Neural progenitor cell (in vitro differentiated cells): ENCODE measurements at places on chromosomes 11 and 22.

- no peaks in the 10 kb centered on the region for H3K36me3 ChIP-seq
- peaks cover 8% of the 10 kb centered on the region for H3K27me3 ChIP-seq
- H3K4me3 ChIP-seq = peak overlapping the region; percentile 81
- peaks cover 13% of the 10 kb centered on the region for H3K4me1 ChIP-seq
These were observed 1.6 kb downstream of the TCP11L1 start for GRCh38 chr11:33040862-33041453.

DNA sequence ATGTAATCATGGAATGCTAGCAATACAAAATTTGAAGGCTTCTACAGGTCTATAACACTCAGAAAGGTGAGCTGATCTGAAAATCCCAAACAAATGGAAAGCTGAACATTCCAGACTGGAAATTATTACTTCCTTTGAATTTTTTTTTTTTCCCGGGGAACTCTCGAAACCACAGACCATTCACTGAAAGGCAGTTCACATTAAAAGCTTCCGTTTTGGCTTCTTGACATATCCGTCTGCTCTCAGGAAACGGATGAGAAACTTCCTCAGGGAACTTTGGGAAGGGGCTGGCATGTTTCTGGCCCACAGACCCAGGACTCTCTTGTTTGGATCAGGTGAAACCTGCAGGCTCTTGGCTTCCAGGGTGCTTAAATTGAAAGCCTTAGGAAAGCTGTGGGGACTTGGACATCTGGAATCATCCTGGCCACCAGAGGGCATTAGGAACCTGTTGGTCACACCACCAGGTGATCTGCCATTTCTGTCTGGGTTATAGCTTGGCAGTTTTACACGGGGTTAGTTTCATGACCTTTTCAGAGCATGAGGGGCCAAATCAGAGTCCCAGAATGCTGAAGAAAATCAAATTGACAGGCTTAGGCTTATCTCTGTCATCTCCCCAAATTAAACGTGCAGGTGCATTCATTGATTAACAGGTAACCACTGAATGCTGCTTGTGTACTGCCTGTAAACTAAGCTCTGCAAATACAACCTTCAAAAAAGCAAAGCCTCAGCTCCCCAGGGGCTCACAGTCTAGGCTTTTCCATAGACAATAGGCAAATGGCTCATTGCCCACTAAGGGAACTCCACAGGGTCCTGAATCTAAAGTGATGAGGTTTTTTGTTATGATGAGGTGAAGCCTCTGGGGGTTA is 22.7 kb upstream of the GRAMD1B start:
- H3K36me3 ChIP-seq = no peaks in the 10 kb centered on the region
- peaks cover 56% of the 10 kb centered on the region for H3K4me1 ChIP-seq
- no peak overlapping the region for H3K4me3 ChIP-seq
- H3K27me3 ChIP-seq = peaks cover 53% of the 10 kb centered on the region
- peak; percentile 88 for DNase-seq
- H3K27ac ChIP-seq = no peak overlapping the region

DNA sequence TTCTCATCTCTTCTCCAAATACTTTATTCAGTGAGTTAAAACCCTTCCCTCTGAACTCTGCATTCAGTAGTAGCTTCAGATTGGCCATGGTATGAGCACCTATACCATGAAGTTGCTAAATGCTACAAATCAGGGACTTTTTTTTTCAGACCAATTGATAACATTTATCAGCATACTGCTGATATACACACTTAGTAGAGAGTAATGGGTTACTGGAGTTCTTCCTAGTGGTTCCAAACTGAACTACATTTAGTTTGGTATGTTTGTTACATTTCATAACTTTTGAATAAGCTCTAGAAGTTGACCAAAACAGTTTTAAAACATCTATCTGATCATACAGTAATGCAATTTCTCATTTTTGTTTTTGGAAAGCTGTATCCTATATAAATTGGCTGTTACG is 104.7 kb downstream of the DCDC1 start:
- no peaks in the 10 kb centered on the region for H3K27me3 ChIP-seq
- no peak for DNase-seq
- no peak overlapping the region for H3K4me3 ChIP-seq

DNA sequence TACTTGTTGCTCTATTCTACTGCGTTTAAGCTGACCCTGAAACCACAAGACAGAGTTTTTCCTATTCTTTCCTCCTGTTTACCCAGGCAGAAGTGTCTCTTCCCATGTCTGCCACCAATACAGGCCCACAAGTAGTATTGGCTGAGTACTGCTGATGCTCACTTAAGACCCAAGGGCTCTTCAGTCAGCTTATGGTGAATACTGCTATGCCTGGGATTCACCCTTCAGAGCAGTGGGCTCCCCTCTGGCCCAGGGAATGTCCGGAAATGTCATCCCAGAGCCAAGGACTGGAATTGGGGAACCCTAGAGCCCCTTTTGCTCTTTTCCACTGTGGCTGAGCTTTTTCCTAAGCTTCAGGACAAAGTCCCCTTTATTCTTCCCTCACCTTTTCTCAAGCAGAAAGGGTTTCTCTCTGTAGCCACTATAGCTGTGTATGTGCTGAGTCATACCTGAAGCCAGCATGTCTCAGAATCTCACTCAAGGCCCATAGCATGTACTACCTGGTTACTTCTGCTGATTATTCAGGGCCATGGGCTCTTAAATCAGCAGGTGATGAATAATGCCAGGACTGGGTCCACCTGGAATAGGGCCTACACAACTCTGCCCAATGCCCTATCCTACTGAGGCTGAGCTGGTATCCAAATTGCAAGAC is 745.8 kb upstream of the ANO5 start:
- no peaks in the 10 kb centered on the region for H3K4me1 ChIP-seq
- H3K27ac ChIP-seq = no peak overlapping the region
- DNase-seq = no peak

- peak within 1 kb of the TSS; percentile 75 for H3K4me3 ChIP-seq
- H3K36me3 ChIP-seq = no peaks in the 10 kb centered on the region
- H3K27me3 ChIP-seq = peaks cover 99% of the 10 kb centered on the region
These were observed at the start of gene ELMOD1 for GRCh38 chr11:107590460-107591377. ELMOD1 (plus strand) TSS chr11:107591147; CDS start chr11:107618190, 27,043 bp downstream.

GRCh38 chr11:110128161-110128560 is 35.0 kb downstream of the ZC3H12C start:
- H3K36me3 ChIP-seq = no peaks in the 10 kb centered on the region
- H3K4me3 ChIP-seq = peak overlapping the region; percentile 28
- peak; percentile 93 for DNase-seq
- H3K4me1 ChIP-seq = peaks cover 62% of the 10 kb centered on the region
- H3K27ac ChIP-seq = no peak overlapping the region
- H3K27me3 ChIP-seq = peaks cover 3% of the 10 kb centered on the region

DNA sequence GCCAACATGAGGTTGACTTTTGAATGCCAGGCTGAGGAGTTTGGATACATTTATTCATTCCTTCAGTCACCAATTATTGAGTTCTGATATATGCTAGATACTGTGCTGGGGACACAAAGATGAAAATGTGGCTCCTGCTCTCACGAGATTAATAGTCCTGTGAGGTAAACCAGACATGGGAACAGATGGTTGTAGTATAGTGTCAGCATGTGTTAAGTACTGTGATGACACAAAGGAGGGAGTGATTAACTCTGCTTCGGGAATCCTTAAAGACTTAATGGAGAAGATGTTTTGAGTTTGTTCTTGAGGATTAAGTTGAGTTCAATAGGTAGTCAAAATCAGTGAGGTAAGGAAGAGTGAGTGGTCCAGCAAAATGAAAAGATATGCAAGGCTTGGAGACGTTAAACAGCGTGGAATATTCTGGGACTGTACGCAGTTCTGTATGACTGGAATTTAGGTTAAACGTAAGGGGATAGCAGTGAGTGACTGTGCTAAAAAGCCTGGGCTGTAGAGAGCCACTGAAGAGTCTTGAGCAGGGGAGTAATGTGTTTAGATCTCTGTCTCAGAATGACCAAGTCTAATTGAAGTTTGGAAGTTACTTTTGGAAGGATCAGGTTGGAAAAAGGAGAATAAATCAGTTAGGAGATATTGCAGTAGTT is 11.8 kb downstream of the RNF121 start:
- no peaks in the 10 kb centered on the region for H3K27me3 ChIP-seq
- no peaks in the 10 kb centered on the region for H3K36me3 ChIP-seq
- no peak overlapping the region for H3K4me3 ChIP-seq
- peaks cover 19% of the 10 kb centered on the region for H3K4me1 ChIP-seq
- peak; percentile 33 for DNase-seq

DNA sequence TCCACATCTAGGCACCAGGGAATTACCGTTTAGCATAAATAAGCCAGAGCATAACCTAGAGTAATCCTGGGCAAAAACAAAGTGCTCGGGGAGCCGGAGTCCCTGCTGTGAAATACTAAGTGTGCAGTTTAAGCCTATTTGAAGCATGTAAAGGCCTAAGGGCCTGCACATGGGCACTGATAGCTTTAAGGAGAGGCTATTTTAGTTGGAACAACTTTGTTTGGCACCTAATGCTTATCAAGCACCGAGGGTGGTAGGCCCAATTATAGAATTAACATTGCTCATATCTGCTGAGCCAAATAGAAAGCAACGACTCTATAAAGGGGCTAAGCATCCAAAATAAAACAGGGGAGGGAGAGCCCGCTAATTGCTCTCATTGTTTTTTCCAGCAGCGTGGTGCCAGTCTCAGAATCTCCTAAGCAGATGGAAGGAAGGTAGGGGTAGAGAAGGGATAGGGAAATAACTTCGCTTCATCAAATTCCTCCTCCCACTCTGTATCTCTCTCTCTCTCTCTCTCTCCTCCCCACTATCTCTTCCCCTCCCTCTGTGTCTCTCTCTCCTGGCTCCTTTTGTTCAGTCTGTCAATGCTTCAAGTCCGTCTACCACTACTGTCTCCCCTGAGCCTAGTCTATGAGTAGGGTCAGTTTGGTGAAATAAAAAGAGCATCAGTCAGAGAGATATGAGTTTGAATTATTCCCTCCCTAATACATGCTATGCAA is 292.8 kb downstream of the NXPE2 start:
- peaks cover 9% of the 10 kb centered on the region for H3K4me1 ChIP-seq
- no peak overlapping the region for H3K27ac ChIP-seq
- no peak overlapping the region for H3K4me3 ChIP-seq
- DNase-seq = no peak
- no peaks in the 10 kb centered on the region for H3K27me3 ChIP-seq

DNA sequence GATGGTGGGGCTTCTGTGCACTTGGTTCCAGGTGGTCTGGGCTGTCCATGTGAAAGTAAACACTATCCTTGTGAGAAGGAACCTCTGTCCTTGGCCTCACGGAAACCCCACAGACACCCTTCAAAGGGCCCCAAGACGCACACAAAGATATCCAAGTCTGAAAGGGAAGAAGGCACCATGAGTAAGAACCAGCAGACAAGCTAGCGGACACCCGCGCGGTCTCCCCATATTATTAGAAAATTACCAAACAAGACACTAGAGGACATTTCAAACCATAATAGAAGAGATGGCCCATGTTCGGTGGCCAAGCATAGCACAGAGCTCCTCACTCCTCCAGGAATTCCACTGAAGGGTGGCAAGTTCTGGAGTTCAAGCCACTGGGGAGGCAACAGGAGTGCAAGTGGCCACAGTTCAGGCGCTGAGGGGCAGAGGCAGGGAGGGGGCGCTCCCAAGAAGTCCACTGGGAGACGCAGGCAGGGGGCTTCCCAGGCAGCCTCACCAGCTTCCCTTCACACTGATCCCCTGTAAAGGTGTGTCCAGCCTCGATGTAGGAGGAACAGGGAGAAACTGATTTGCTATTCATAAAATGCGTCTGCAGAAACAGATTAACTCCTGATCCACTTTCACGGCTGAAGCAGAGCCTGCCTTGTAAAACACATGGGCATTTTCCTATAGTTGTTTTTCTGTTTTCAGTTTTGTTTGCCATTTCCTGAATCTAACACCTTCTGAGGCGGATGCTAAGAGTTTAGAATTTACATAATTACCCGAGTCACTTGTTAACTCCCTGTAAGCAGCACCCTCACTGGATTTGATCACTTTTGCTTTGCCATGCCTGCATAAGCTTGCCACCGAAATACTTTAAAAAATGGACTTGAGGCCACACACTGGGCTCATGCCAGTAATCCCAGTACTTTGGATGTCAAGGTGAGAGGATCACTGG is 9.1 kb upstream of the PPARA start:
- H3K4me3 ChIP-seq = no peak overlapping the region
- DNase-seq = no peak

DNA sequence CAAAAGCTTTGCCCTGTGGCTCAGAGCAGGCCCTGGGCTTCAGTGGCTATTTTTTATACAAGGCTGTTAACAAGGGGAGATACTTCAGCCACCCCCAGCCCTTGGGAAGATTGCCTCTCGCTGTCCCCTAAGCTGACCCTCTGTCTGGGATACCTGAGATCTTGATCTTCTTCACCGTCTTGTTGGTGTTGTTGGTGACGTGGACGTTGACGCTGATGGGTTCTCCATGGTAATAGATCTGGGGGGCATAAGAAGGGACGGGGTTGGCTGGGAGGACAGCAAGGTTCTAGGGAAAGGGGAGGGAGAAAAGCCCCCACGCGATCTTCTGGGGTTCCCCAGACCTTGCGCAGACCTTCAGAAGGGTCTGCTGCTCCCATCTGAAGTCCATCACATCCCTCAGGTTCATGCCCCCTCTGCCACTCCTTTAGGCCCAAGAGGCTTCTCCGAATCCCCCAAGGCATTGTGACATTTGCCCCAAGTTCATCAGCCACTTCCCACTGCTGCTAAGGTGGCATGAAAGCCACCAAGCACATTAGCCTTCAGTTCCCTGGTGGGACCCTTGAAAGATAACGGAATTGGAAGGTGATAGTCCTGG is 36.7 kb downstream of the TPBGL start:
- no peaks in the 10 kb centered on the region for H3K27me3 ChIP-seq
- no peaks in the 10 kb centered on the region for H3K36me3 ChIP-seq
- H3K4me1 ChIP-seq = no peaks in the 10 kb centered on the region
- no peak overlapping the region for H3K4me3 ChIP-seq
- H3K27ac ChIP-seq = no peak overlapping the region
- no peak for DNase-seq

DNA sequence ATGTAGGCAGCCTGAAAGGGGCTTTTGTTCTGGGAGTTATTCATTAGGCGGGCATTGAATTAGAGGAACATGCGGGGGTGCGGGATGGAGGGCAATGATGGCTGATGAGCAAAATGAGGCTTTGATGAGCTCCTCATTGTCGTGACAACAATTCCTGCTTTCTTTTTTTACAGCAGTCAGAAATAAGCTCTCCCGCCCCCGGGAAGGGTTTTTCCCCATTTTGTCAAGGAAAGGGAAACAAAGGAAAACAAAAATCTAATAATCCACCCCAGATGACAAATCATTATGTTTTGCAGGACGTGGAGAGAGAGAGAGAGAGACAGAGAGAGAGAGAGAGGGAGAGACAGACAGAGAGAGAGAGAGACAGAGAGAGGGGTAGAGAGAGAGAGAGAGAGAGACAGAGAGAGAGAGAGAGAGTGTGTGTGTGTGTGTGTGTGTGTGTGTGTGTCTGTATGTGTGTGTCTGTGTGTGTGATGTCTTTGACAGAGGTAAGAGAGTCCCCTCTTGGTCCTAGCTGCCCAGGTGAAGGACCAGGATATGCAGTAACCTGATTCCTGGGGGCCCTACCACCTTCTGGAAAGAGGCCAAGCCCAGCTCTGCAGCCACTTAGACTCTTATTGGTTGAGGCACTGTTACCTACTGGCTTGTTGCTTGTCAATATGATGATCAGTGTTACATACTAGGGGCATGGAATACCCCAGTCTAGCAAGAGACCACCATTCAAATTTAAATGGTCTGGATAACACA is 46.7 kb upstream of the PARVA start:
- H3K4me1 ChIP-seq = peaks cover 13% of the 10 kb centered on the region
- H3K27ac ChIP-seq = no peak overlapping the region
